ENCODE measurements at places on chromosomes 3 and 15.

GRCh38 chr15:71278989-71279756 is 163.9 kb downstream of the THSD4 start:
- DNase-seq: peak; percentile 86

DNA sequence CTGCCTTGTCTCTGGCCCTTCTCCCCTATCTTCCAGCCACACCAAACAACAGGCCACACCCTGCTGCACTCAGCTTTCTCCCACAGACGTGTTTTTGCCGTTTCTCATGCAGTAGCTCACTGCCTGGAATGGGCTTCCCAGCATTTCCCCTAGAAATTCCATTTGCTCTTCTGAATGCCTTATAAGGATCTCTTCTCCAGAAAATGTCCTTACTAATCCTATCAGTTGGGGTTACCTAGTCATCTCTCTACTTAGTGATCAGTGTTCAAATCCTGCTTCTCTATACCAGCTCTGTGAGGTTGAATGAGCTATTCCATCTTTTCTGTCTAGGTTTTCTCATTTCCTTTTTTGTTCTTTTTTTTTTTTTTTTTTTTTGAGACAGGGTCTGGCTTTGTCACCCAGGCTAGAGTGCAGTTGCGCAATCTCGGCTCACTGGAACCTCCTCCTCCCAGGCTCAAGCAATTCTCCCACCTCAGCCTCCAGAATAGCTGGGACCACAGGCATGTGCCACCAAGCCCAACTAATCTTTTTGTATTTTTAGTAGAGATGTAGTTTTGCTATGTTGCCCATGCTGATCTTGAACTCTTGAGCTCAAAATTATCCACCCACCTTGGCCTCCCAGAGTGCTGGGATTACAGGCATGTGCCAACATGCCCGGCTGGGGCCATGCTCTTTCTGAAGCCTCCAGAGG is 98.2 kb upstream of the CHD2 start:
- DNase-seq: peak; percentile 95

DNA sequence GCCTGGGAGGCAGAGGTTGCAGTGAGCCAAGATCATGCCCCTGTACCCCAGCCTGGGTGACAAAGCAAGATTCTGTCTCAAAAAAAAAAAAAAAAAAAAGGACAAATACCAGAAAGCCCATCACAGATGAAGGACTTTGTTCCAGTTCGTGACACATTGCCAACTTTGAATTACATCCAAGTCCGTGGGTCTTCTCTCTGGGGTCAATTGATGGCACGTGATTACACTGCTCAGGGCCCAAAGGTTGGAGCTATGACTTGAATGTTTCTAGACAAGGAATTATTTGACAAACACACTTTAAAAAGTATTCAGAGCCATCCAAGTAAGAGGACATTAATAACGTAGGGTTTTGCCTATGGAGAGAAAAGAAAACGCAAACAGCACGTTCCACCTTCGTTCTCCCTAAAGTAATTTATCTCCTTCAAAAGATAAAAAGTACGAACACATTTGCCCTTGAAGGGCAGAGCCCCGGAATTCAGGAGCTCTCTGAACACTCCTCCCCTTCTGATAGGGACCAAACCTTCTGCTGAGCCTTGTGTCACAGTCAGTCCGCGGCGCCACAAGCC is 31.3 kb upstream of the ST3GAL6 start:
- DNase-seq: no peak

DNA sequence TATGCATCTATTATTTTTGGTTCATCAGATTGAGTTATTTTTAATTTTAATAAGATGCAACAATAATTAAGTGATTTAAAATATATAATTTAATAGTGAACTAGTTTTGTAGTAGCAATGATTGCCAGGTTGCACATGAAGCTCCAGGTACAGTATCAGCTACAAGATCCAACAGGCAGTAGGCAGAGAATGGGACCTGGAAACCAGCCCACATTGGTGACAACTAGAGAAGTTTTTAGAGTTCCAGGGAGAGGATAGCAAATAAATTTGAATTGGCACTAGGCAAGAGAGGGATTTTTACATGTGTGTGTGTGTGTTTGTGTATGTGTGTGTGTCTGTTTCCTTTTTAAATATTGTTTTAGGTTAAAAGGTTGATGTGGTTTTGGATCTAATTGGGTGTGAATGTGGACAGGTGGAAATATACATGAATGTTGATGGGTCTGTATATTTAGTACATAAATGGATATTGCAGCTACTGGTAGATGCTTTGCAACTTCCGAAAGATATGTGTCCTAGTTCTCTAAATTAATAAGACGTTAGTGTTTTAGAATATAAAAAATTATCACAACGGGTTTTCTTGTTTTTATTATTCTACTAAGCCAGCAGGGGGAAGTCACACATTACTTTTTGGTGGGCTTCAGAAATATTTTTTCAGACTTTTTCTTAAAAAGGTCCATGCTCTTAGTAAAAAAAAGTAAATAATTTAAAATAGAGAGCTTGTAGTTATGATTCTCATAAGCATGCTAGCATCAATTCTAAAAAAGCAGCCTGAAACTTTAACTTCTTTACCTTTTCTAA is 110.1 kb upstream of the GBE1 start:
- DNase-seq: peak; percentile 47

DNA sequence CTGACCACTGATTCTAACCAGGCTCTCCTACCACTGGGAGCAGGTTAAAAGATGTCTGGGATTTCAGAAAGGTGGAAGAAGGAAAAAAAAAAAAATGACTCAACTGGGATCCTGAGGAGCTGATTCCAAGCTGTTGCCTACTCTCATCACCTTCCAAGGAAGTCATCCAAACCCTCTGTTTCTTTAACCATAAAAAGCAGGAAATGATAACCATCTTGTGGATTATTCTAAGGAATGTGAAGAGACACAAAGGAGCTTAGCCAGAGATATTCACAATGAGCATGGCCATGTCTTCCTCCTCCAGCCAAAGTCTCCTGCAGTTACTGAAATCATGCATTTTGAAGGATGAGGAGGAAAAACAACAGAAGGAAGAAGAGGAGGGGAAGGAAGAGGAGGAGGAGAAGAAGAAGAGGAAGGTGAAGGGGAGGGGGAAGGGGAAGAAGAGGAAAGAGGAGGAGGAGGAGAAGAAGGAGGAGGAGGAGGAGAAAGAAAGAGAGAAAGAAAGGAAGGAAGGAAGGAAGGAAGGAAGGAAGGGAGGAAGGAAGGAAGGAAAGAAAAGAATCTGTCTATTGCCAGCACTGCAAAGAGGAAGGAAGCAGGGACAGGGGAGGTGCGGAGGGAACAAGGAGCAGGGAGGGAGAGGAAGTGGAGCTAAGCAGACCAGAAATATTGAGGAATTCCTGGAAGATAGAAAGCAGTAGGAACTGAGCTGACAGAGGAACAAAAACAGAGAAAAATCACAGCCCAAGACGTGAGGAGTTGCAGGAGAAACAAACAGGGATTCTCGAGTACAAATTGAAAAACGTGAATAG is 229.2 kb downstream of the UACA start:
- DNase-seq: peak; percentile 35

DNA sequence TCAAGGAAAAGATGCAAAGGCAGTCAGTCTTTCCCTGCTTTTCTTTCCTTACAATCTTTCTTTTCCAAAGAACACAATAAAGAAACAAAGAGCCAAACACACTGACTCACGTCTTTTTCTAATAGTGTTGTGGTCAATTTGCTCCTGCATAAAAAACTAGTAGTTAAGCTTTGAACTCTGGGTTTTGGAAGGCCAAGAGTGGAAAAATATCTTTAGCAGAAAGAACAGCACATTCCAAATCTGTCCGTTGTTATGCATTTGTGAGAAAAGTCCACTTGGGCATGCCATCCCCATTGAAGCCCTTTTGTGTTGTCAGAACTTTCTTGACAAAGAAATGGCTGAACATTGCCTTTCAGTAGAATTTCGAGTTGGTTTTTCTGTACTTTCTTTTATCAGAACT is 18.2 kb downstream of the COL8A1 start:
- DNase-seq: peak; percentile 50
